ENCODE measurements at places on chromosomes 4 and X. TPM values are rescaled to one million over a fixed set of nuclear protein-coding genes. Genes with fewer than 3 reads are reported as not detected.

CCNA2 gene
- 43.2 TPM for total RNA-seq

SPIN4 gene
- 1.7 TPM for total RNA-seq

SCML1 gene
- total RNA-seq: 3.5 TPM

NPY5R gene
- total RNA-seq: 0.17 TPM

ANTXR2 gene
- 15.1 TPM for total RNA-seq

FGD1 gene
- 1.7 TPM for total RNA-seq

BMPR1B gene
- total RNA-seq: 6.5 TPM

DNA sequence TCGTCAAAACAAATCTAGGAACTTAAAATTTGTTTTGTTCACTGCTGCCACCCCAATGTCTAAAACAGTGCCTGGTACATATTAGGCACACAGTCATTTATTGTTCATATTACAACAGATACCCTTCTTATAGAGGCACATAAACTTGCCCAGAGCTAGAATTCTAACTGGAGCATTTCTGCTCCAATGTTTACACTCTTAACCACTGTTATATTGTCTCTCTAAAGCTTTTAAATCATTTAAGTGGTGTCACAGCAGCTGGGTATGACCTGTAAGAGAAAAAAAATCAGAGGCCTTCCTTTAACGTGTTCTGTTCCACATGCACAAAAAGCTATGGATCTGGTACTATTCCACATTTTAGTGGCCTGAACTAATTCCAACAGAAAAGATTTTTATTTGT is 3.0 kb downstream of the UBE2D3 start:
- DNase-seq: no peak

DNA sequence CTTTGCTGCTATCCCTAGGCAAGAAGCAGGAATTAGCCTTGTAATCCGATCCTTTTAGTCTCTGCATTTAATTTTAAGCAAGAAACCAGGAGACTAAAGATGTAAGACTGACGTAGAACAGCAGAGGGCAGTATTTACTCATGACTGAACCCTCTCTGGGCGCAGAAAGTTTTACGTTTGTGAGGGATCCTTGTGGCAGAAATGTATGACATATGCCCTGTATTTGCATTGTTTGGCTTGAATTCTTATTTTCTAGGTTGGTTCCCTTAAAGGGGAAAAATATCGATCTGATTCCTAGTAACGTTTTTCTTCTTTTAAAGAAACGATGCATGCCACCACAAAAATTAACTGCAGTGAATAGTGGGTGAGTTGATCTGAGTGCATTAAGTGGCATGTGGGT is 1.3 kb upstream of the FAT4 start:
- DNase-seq: peak; percentile 79

DNA sequence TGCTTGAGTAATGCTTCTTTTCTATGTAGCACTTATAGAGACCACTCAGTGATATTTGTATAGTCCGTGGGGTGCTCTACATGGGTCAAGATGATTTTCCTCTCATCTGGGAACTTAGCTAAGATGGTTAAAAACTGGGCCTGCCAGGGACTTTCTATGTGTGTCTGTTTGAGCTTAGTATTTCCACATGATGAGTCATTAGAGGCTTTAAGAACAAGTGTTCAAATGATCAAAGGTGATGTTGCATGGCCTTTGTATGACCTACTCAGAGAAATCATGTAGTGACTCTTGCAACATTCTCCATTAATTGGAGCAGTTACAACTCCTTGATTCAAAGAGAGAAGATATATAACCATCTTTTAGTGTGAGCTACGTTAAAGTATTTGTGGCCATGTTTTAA is 1480.5 kb upstream of the IGFBP7 start:
- DNase-seq: peak; percentile 65

DNA sequence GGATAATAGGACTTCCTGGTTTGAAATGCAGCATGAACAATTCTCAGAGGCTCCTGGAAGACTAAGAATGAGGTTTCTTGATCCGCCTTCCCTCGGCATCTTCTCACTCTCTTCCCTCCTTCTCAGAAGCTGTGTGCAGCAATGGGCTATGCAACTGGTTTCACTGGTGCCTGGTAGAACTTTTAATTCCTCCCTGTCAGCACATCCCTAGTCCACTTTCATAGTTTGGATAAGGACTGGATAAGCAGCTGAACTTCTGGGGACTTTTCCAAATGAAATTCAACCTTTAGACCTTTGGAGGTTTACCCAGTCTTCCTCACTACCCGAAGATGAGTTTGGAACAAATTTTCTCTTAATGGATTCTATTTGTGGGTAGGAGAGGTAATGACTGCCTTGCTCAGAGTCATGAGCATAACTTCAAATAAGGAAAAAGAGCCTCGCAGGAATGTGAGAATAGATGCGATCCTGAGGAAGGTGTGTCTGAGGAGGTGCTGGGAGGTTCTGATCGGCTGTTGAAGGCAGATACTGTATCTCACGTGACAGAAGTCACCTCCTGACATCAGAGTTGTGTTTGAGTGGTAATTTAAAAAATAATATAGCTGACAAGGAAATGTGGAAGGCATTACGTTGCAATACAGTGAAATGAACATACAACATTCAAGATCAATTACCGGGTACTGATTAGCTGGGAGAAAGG is 56.0 kb upstream of the HAND2 start:
- DNase-seq: no peak

DNA sequence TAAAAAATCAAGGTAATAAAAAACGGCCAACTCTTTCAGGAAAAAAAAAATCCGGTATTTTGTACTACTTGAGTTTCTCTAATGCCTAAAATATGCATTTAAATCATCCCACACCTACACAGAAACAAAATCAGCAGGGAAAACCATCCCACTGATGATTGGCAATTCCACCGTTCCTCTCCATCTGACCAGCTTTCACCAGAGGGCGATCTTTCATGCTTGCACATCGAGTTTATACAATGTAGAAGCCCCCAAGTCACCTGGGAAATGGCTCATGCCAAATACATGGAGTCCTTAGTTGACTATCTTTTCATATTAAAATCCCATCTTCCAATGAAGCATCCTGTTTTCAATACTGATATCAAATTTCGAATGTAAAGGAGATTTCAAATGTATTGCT is 69.2 kb downstream of the PTCHD1 start:
- no peak for DNase-seq

GRCh38 chr4:143375326-143376073 is 38.8 kb downstream of the GAB1 start:
- peak; percentile 40 for DNase-seq

GRCh38 chr4:54333657-54334056 is 104.6 kb downstream of the PDGFRA start:
- DNase-seq: no peak

DNA sequence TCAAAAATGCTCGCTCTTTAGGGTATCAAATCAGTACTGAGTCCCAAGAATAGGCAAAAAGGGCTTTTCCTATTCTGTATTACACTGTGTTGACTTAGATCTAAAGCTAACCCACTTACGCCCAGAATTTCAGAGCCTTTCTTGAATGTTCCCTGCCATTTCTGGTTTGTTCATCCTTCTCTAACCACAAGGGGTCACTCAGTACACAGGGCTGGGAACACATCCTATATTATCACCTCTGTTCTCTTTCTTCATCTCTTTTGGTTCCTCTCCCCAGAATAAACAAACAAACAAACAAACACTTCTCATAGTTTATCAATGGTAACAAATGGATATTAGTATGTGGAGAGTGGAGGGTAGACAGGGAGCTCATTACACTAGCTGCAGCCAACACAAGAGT is 25.5 kb upstream of the MORC4 start:
- DNase-seq: peak; percentile 35

GRCh38 chrX:9873952-9874351 is 87.7 kb downstream of the SHROOM2 start:
- DNase-seq: no peak

DNA sequence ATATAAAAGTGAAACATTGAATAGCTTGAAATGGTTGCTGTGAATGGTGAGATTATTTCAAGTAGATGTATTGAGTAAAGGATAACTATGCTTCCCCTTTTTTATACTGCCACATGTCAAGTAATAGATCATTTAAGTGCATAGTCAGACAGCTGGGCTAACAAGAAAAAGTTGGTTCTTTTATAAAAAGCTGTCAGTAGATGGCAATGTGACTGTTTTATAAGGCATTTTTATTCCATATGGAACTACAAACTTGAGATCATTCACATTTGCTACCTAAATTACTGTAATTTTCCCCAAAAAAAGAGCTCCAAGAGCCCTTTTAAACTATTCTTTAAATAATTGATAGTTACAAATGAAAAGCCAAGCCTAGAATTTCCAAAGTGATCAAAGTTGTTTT is 831.0 kb downstream of the C4orf33 start:
- peak; percentile 22 for DNase-seq

DNA sequence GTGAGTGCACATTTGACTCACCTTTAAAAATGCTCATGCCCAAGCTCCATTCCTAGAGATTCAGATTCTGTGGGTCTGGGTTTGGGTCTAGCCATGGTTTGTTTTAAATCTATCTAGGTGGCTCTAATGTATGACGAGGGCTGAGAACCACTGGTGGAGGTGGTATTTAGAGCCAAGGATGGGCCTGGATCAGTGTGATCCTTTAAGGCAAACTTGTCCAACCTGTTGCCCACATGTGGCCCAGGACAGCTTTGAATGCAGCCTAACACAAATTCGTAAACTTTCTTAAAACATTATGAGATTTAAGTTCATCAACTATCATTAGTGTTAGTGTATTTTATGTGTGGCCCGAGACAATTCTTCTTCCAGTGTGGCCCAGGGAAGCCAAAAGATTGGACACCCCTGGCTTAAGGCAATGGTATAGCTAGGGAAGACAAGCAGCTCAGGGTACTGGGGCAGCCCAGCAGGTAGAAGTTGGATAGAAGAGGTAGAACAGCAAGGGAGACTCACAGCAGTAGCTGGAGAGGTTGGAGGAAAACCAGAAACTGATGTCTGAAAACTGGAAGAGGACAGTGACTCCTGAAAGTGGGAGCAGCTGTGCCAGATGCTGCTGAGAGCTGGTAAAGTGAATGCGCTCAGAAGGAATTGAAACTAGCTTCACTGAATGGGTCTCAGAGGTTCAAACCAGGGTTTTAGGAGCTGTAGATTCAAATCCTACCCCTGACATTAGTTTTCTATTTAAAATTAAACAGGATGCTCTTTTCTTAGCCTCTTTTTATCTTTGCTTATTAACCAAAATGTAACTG is 18.2 kb downstream of the ADD1 start:
- no peak for DNase-seq

DNA sequence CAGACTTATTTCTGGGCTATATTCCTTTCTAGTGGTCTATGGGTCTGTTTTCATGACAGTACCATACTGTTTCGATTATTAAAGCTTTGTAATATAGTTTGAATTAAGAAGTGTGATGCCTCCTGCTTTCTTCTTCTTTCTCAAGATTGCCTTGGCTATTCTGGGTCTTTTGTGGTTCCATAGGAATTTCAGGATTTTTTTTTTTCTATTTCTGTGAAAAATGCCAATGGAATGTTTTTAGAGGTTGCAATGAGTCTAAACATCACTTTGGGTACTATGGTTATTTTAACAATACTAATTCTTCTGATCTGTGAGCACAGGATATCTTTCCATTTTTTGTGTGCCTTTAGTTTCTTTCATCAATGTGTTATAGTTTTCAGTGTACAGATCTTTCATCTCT is 204.3 kb upstream of the HCCS start:
- no peak for DNase-seq

DNA sequence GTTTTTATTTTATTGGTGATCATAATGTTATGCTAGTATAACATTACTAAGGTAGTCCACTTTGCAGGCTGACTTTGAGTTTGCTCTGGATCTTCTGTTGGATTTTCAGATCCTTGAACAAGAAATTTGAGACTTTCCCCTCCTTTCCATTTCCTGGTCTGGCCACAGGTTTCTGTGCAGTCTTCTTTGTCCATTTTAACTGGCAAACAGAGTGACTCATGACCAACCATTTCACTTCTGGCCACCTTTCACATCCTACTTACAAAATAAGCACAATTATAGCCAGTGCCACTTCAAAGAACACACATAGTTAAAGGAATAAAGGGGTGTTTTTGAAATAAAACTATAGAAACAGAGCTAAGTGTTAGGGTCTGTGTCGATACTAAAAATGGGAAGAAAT is 8.4 kb downstream of the ANK2 start:
- DNase-seq: peak; percentile 93

- DNase-seq: peak; percentile 93
These were observed 119.8 kb downstream of the PPARGC1A start for GRCh38 chr4:23770011-23770410.

- DNase-seq: peak; percentile 3
These were observed 25.8 kb downstream of the ZNF630 start for GRCh38 chrX:48045410-48046311.

DNA sequence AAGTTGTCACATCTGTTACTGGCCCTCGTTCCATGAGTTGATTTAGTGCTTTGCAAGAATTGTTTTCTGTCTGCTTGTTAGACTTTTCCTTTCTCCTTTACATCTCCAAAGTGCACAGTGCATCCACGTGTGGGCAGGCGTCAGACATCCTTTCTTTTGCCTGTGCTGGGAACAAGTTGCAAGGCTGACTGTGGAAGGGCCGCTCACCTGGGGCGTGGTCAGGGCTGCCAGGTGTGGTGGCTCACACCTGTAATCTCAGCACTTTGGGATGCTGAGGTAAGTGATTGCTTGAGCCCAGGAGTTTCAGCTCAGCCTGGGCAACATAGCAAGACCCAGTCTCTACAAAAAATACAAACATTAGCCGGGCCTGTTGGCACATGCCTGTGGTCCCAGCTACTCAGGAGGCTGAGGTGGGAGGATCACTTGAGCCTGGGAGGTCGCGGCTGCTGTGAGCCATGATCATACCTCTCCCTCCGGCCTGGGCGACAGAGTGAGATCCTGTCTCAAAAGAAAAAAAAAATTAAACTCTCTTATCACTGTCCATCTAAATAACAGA is 46.2 kb downstream of the RGS12 start:
- no peak for DNase-seq

DNA sequence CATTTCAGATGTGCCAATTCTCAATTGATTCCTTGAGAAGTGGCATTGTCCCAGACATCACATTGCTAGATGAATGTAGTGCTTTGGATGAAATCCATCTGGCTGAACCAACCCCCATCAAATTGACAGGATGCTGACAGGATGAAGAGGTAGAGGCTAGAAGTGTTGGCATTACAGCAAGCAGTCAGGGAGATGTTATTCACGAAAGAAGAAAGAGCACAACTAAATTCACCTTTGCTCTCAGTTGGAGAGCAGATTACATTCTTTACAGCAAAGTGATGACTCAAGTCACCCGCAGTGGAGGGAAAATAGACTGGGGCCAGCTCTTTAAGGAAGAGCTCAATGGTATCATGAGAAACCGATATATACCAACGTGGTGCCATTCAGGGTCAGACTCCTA is 259.6 kb downstream of the C4orf33 start:
- peak; percentile 72 for DNase-seq

DNA sequence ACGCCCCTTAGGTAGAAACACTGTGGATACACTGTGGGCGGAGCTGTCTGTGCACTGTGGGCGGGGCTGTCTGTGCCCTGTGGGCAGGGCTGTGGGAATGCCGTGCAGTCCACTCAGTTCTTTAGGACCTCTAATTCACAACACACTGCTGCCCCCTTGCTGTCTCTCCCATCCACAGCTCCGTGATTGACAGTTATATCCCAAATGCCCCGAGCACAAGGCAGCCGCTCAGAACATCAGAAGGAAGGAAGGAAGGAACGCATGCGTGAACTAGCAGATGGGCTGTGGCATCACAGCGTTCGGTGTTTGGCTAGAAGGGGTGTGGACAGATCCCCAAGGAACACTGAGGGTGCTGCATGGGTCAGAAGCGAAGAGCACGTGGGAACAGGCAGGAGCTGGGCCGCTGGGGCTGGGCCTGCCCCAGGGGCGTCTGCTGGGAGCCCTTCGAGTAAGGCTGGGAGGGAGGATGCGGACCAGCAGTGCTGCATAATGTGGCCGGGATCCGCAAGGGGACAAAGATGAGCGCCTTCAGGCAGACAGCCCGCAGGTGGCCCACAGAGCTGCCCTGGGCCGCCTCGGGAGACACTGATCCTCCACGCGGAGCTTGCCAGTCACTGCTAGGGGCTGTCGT is 29.8 kb downstream of the ACOX3 start:
- DNase-seq: peak; percentile 60

Measured in renal cortical epithelial cell (primary cell).